ENCODE measurements at places on chromosomes 6 and 20. TPM values are rescaled to one million over a fixed set of nuclear protein-coding genes. Genes with fewer than 3 reads are reported as not detected.

KCNQ2 gene
- total RNA-seq = not detected

GRCh38 chr20:64133951-64134407 lies 26.6 kb upstream of the NPBWR2 start:
- no peaks in the 10 kb centered on the region for H3K36me3 ChIP-seq
- H3K4me1 ChIP-seq = no peaks in the 10 kb centered on the region
- H3K27me3 ChIP-seq = peaks cover 15% of the 10 kb centered on the region
- DNase-seq = no peak
- H3K27ac ChIP-seq = no peak overlapping the region

- H3K27me3 ChIP-seq = no peaks in the 10 kb centered on the region
- H3K4me3 ChIP-seq = no peak overlapping the region
- H3K36me3 ChIP-seq = peaks cover 22% of the 10 kb centered on the region
- DNase-seq = no peak
Measured at GRCh38 chr20:43904827-43905177, 9.8 kb upstream of the TOX2 start.

GRCh38 chr6:76840041-76840745 lies 623.1 kb downstream of the HTR1B start:
- H3K36me3 ChIP-seq = no peaks in the 10 kb centered on the region
- H3K4me1 ChIP-seq = no peaks in the 10 kb centered on the region
- H3K27me3 ChIP-seq = no peaks in the 10 kb centered on the region
- H3K4me3 ChIP-seq = no peak overlapping the region

- H3K36me3 ChIP-seq = no peaks in the 10 kb centered on the region
- peaks cover 3% of the 10 kb centered on the region for H3K27me3 ChIP-seq
- H3K27ac ChIP-seq = no peak overlapping the region
- peak; percentile 25 for DNase-seq
- H3K4me3 ChIP-seq = no peak overlapping the region
Measured at GRCh38 chr20:11302436-11302835, 615.3 kb upstream of the BTBD3 start.

- peaks cover 4% of the 10 kb centered on the region for H3K27me3 ChIP-seq
- no peaks in the 10 kb centered on the region for H3K36me3 ChIP-seq
- peak within 1 kb of the TSS; percentile 91 for H3K27ac ChIP-seq
- peak within 1 kb of the TSS; percentile 91 for H3K4me3 ChIP-seq
- H3K4me1 ChIP-seq = peaks cover 58% of the 10 kb centered on the region
Measured at GRCh38 chr6:149863698-149864577, at the start of gene LRP11. TSS of gene LRP11 (minus strand) at chr6:149864359. CDS start at chr6:149864020, 339 bp downstream.

GRCh38 chr6:123323452-123324329 lies 313.1 kb downstream of the TRDN start:
- no peaks in the 10 kb centered on the region for H3K27me3 ChIP-seq
- no peaks in the 10 kb centered on the region for H3K4me1 ChIP-seq

- H3K4me3 ChIP-seq = no peak overlapping the region
- H3K36me3 ChIP-seq = no peaks in the 10 kb centered on the region
- H3K27ac ChIP-seq = no peak overlapping the region
- H3K4me1 ChIP-seq = no peaks in the 10 kb centered on the region
- H3K27me3 ChIP-seq = peaks cover 28% of the 10 kb centered on the region
- DNase-seq = peak; percentile 0
Measured at GRCh38 chr20:44247586-44248409, 690 bp downstream of the GDAP1L1 start.

DNA sequence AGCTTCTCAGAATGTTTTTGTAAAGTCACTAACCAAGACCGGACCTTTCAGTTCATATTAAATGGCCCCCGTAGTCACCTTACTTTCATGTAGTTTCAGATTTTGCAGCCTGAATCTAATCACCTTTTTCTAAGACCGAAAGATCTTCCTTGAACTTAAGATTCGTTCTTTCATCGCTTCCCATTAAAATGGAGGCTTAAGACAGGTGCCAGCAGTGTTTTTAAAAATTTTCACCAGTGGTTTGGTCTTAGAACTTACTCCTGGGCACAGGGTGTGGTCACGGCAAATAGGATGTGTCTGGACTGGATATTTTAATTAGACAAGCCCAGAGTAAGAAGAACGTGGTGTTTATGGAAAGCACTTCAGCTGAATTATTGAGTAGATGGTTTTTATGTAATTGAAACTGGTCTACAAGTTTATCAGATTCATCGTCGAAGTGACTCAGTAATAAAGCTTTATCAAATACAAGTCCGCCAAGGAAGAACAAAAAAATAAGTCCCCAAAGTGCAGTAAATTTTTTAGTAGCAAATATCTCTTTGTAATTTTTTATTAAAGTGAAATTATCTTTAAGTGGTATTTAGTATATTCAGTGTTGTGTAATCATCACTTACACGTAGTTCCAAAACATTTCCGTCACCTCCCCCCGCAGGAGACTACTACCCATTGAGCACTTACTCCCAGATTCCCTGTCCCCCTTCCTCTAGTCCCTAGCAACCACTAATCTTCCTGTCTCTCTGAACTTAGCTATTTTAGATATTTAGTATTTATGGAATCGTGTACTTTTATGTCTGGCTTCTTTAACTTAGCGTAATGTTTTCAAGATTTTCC lies 868 bp downstream of the SRSF3 start:
- peaks cover 61% of the 10 kb centered on the region for H3K36me3 ChIP-seq
- peak overlapping the region; percentile 99 for H3K27ac ChIP-seq
- peaks cover 22% of the 10 kb centered on the region for H3K27me3 ChIP-seq
- DNase-seq = no peak
- H3K4me1 ChIP-seq = peaks cover 63% of the 10 kb centered on the region

DNA sequence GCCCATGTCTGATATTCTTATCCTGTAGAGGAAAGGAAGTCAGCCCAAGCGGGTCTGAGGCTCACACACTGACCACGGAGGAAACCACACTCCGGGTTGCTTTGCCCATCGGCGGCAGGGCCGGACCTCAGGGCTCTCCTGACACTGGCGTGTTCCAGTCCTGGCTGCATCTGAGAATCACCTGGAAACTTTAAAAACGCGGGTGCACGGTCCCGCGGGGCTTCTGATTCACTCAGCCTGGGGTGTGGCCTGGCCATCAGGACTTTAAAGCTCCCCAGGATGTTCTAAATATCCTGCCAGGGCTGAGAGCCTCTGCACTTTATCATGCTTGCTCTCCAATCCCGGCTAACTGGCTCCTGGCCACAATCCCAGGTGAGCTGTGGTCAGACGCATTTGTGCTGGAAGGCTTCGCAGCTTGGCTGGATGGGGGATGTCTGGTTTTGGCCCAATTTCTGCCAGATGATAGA lies 47.7 kb upstream of the DACT2 start:
- no peaks in the 10 kb centered on the region for H3K27me3 ChIP-seq
- no peaks in the 10 kb centered on the region for H3K36me3 ChIP-seq
- no peaks in the 10 kb centered on the region for H3K4me1 ChIP-seq
- DNase-seq = no peak

DNA sequence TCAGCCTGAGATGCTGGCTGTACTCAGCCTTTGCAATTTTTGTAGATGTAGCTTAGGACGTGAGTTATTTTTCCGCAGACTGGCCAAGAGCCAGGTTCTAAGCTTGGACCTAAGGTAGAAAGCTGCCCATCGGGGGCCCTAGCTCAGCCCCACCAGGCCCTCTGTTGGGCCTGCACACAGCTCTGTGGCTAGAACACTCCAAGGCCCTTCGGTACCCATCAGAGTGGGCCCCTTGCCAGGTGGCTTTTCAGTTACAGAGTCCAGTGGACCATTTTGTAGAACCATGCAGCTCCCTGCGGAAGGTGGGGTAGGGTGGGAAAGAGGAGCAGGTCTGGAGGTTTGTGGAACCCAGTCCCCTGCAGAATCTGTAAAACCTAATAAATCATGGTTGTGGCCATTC lies 22.6 kb downstream of the UCKL1 start:
- peaks cover 2% of the 10 kb centered on the region for H3K27me3 ChIP-seq
- H3K27ac ChIP-seq = no peak overlapping the region
- H3K4me1 ChIP-seq = no peaks in the 10 kb centered on the region
- peaks cover 45% of the 10 kb centered on the region for H3K36me3 ChIP-seq

- H3K4me3 ChIP-seq = no peak overlapping the region
- no peak for DNase-seq
- no peaks in the 10 kb centered on the region for H3K27me3 ChIP-seq
- H3K27ac ChIP-seq = no peak overlapping the region
Measured at GRCh38 chr20:14599613-14600012, 262.2 kb upstream of the FLRT3 start.

DNA sequence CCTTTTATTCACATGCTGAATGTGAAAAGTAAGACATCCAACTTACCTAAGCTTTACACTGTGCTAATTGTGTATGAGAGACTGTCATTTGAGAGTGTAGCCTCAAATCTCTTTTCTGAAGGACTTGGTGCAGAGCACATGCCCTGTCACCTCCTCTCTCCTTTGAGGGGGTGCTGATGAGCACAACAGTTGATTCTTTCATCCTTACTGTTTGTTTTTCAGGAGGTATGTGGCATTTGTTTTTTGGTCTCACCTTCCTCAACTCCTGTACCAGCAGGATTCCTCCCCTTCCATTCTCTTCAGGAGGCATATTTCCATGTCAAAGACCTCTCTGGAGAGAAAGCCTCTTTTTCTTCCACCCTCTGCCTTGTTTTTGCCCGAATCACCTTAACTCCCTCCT lies 252.6 kb upstream of the CITED2 start:
- peaks cover 5% of the 10 kb centered on the region for H3K4me1 ChIP-seq
- H3K4me3 ChIP-seq = no peak overlapping the region

- H3K27ac ChIP-seq = no peak overlapping the region
- H3K36me3 ChIP-seq = no peaks in the 10 kb centered on the region
- DNase-seq = no peak
- no peak overlapping the region for H3K4me3 ChIP-seq
- H3K4me1 ChIP-seq = no peaks in the 10 kb centered on the region
- no peaks in the 10 kb centered on the region for H3K27me3 ChIP-seq
Measured at GRCh38 chr6:22099923-22100322, 196.9 kb downstream of the PRL start.

DNA sequence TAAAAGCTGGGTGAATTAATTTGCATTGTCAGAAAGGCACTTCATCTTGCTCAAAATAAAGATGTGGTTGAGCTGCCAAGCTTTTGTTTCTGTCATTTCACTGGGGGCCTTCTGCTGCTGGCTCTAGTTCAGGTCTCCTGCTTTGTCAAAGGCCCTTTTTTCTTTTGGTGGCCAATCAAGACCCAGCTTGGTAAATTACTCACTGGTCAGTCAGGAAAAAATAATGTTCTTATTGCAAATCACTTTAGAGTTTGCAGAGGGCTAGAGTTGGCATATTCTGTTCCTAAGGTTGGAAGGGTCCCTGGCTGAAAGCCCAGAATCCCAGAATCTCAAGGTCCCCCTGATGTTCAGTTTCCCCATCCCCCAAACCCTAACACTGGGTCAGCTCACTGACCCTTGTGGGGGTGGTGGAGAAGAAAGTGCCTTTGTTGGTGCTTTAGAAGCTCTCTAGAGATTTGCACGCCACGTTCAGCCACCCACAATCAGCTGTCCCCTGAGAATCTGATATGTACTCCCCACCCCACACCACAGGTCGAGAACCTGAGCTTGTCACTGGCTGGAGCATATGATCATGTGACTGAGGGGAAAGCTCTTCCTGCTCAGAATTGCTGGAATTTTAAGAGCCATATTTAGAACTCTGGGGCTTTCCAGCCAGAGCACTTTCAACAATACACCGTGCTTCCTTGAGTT lies 21.7 kb upstream of the BNIP5 start:
- no peak overlapping the region for H3K4me3 ChIP-seq
- H3K4me1 ChIP-seq = peaks cover 15% of the 10 kb centered on the region
- H3K27ac ChIP-seq = no peak overlapping the region
- no peak for DNase-seq
- H3K27me3 ChIP-seq = peaks cover 3% of the 10 kb centered on the region

DNA sequence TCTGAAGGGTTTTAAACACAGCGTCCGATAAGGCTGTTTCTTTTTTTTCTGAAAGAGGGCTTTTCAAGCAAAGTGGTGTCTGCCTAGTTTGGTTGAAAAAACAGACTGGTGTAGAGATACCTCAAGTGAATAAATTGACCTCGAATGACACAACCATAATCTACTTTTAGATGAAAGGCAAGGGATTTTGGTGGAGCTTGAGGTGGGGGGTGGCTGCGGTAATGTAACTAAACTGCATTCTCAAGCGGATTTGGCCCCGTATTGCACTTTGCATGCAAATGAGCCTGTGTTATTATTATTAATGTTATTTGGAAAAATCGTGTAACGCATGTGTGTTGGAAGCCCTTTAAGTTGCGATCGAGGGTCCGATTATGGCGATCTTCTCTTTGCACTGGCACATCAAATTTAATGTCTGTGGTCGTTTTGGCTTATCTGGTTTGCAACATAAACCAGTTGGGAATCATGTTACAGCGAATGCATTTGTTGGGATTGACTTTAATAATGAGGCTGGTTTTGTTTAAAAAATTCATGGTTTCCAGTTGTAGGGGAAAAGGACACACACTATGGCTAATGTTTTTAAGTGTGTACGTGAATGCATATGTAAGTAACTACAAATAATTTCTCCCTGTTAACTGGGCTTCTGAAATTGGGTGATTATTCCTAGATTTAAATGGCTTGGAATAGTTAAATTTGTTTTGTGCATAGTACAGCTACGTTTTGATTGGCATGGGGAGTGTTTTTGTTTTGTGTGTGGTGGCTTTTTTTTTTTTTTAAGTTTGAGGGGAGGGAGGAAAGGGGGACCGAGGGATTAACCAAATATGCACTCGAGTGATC lies 1.0 kb downstream of the JARID2 start:
- peaks cover 29% of the 10 kb centered on the region for H3K4me1 ChIP-seq
- no peak for DNase-seq
- peaks cover 11% of the 10 kb centered on the region for H3K36me3 ChIP-seq
- peak overlapping the region; percentile 95 for H3K27ac ChIP-seq
- peaks cover 5% of the 10 kb centered on the region for H3K27me3 ChIP-seq

DNA sequence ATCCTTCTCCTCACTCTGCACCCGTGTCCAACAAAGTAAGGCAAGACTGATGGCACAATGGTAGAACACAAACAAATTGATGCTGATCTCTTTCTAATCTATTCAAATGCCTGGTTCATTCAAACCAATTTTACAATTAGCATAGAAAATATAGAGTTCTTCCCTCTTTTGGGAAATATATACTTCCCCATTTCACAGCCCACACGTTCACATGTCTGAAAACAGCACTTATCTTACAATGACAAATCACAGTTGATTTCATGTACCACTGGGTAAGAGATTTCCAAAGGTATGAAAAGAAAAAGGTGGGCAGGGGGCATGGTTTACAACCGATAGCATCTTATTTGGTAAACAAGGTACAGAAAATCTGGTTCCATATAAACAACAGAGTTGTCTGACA lies 137.6 kb downstream of the RNGTT start:
- H3K4me3 ChIP-seq = no peak overlapping the region
- H3K27me3 ChIP-seq = no peaks in the 10 kb centered on the region
- DNase-seq = no peak

GRCh38 chr6:2429032-2429431 lies 183.6 kb upstream of the GMDS start:
- peak; percentile 9 for DNase-seq
- no peak overlapping the region for H3K27ac ChIP-seq
- H3K36me3 ChIP-seq = no peaks in the 10 kb centered on the region
- no peaks in the 10 kb centered on the region for H3K27me3 ChIP-seq
